HFF-Myc (cell line): ENCODE measurements at places on chromosomes 5 and 9.

DNA sequence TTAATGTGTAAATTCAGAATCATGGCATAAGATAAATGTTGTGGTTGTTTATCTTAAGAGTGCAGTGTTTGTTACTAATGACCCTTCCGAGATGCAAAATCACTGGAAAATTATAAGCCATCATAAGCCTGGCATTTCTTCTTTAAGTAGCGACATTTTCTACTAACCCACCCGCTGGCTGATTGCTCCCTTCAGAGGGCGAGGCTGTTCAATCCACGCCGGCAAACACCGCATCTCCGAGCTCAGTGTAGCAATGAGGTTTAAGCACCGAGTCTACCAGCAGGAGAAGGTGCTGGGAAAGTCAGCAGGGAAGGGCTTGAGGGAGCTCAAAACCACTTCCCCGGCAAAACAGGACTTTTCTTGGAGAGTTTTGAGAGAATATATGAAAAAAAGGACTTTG, 52.7 kb downstream of the AK8 start:
- DNase-seq: no peak

- no peak for DNase-seq
Measured at GRCh38 chr5:62273687-62274086, 32.3 kb upstream of the KIF2A start.

GRCh38 chr5:172860520-172861443, 26.7 kb downstream of the ERGIC1 start:
- no peak for DNase-seq

DNA sequence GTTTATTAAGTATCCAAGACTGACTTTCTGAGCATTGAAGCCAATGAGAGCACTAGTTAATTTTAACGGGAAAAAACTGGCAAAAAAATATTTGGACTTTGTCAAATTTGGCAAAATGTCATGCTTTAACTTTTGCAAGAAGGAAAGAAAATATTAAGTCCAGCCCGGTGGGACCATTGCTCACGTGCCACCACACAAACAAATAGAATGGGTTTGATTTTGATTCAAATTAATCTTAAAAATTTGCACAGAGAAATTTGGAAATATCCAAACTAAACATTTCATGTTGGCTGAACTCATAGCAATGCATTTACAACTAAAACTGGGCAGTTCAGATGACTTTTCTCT, 302.2 kb downstream of the EBF1 start:
- no peak for DNase-seq

DNA sequence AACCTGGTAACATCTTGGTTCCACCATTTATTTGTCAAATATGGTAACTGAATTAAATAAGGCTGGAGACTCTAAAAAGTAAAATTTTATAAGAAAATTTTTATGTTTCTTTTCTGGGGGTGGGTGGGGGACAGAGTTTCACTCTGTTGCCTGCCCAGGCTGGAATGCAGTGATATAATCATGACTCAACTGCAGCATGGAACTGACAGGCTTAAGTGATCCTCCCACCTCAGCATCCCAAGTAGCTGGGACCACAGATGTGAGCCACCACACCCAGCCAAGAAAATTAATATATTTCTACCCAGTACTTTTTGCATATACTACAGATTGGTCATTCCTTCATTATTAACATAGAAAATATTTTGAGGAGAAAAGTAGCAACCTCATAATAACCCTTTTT, 216.9 kb downstream of the DEPDC1B start:
- no peak for DNase-seq
